ENCODE measurements at places on chromosomes 4 and X. TPM values are rescaled to one million over a fixed set of nuclear protein-coding genes. Genes with fewer than 3 reads are reported as not detected.
A peak's percentile ranks its signal among the peaks of the same experiment; 100 is the strongest.

ADAMTS3 gene
- 2.2 TPM for polyA plus RNA-seq

DNA sequence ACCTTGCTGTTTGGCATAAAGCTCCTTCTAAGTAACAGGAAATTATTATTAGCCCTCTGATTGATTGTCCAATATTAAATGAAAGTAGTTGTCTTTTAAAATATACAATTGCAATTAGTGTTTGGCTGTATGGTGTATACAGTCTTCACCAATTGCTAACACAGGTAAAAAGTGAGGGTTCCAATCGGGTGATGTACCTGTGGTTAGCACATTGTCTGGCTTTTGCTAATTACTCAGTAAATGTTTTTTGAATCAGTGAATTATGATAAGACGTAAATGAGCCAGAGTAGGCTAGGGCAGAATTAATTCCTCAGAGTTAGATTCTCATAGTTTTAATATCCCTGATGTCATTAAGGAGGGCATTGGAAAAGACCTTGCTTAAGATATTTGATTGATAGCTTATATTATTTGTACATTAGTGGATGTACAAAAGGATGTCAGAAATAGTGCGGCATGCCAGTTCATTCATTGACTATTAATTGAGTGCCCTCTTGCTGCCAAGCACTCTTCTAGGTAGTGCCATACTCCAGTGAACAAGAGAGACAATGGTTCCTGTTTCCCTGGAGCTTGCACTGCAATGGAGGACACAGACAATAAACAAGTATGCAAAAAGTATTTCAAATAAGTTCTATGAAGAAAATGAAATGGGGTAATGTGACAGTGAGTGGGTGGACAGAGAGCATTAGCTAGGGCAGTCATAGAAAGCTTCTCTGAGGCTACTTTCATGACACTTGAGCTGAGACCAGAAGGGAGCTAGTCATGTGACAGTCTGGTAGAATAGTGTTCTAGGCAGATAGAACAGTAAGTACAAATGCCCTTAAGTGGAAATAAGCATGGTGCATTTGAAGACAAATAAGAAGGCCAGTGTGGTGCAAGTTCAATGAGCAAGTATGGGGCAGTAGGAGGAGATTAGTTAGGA, 205.9 kb upstream of the CASK start:
- no peak overlapping the region for H3K4me3 ChIP-seq
- no peaks in the 10 kb centered on the region for H3K4me1 ChIP-seq
- no peaks in the 10 kb centered on the region for H3K36me3 ChIP-seq
- no peaks in the 10 kb centered on the region for H3K27me3 ChIP-seq
- DNase-seq, result no peak

DNA sequence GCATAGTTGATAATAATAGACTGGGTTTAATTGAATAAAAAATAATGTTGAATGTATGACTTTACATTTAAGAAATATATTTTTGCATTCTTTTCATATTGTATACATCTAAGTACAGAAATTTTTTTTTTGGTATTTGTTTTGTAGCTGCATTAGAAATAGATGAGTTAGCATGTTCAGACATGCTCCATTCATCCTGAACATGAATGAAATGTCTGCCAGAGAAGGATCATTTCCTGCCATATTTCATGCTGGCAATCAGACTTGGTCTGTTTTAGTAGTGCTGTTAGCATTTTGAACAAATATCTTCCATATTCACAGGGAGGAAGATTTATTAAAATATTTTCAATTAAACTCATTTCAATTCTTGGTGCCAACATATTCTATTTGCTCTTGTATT, 98.9 kb downstream of the FRMPD4 start:
- H3K27ac ChIP-seq, result no peak overlapping the region
- H3K36me3 ChIP-seq, result no peaks in the 10 kb centered on the region
- H3K27me3 ChIP-seq, result no peaks in the 10 kb centered on the region
- no peaks in the 10 kb centered on the region for H3K4me1 ChIP-seq
- no peak overlapping the region for H3K4me3 ChIP-seq
- no peak for DNase-seq

TMEM175 gene
- polyA plus RNA-seq, result 28.4 TPM

DNA sequence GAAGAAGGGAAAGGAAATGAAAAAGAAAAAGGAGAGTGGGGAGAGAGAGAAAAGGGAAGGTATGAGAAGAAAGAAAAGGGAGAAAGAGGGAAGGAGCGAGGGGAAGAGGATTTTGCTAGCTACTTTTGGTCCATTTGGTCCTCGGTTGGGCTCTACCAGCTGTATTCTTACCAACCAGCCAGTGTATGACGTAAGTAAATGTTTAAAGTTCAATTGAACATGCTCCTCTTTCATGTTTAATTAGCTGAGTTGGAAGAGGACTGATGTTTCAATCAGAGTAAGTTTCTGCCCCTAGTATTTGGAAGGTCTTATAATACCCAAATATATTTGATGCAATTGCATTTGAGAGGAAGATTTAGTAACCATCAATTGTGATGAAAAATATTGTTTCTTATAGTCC, 424.0 kb upstream of the CXorf51B start:
- no peak overlapping the region for H3K4me3 ChIP-seq
- no peak overlapping the region for H3K27ac ChIP-seq
- no peaks in the 10 kb centered on the region for H3K36me3 ChIP-seq
- no peaks in the 10 kb centered on the region for H3K4me1 ChIP-seq

GRCh38 chrX:20442597-20442996, 175.9 kb upstream of the RPS6KA3 start:
- peak; percentile 74 for DNase-seq
- H3K4me3 ChIP-seq, result no peak overlapping the region
- peaks cover 12% of the 10 kb centered on the region for H3K4me1 ChIP-seq
- H3K36me3 ChIP-seq, result no peaks in the 10 kb centered on the region
- H3K27me3 ChIP-seq, result no peaks in the 10 kb centered on the region

DNA sequence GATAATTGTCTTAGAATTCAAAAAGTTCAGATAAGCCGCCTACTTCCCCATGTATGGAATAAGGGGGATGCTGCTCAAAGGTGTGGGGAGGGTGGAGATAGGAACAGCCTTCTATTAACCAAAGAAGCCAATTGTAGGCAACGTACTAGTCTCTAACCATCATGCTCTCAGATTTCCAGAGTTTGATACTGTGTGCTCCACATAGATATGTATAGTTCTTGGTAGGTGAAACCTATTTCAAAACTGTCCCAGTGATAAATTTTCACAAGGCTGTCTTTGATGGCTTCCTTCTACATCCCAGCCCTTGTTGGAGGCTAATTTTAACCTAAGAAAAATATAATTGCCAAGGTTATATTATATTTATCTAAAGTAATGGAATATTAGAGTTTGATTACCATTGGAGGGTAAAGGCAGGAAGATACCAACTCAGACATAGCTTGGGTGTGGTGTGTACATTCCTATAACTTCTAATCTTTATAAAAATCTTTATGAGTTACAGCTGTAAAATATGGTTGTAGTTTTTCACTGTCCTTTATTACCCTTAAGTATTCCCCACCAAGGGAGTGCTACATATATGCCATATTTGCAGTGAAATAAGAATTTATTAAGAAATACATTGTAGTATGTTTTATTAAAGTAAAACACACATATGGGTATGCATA, 87.7 kb downstream of the SLC4A4 start:
- no peaks in the 10 kb centered on the region for H3K4me1 ChIP-seq
- no peak for DNase-seq
- H3K36me3 ChIP-seq, result no peaks in the 10 kb centered on the region
- no peaks in the 10 kb centered on the region for H3K27me3 ChIP-seq

ADGRG4 gene
- polyA plus RNA-seq, result 7.9 TPM

HPSE gene
- 2.3 TPM for polyA plus RNA-seq

FAM114A1 gene
- 36.9 TPM for polyA plus RNA-seq

GRCh38 chr4:103720661-103721060, 876 bp upstream of the TACR3 start:
- no peak for DNase-seq
- no peaks in the 10 kb centered on the region for H3K36me3 ChIP-seq
- H3K27ac ChIP-seq, result no peak overlapping the region
- no peak overlapping the region for H3K4me3 ChIP-seq
- peaks cover 15% of the 10 kb centered on the region for H3K27me3 ChIP-seq

SFRP2 gene
- 3.5 TPM for polyA plus RNA-seq

VCX3B gene
- not detected for polyA plus RNA-seq

DSPP gene
- polyA plus RNA-seq, result 0.01 TPM

- H3K4me1 ChIP-seq, result peaks cover 19% of the 10 kb centered on the region
- peak; percentile 46 for DNase-seq
- no peak overlapping the region for H3K4me3 ChIP-seq
- no peak overlapping the region for H3K27ac ChIP-seq
- H3K27me3 ChIP-seq, result no peaks in the 10 kb centered on the region
- H3K36me3 ChIP-seq, result no peaks in the 10 kb centered on the region
Observed at GRCh38 chrX:30957753-30958152, 68.7 kb upstream of the TAB3 start.

GRCh38 chr4:72770708-72771107, 201.7 kb upstream of the ADAMTS3 start:
- H3K27me3 ChIP-seq, result no peaks in the 10 kb centered on the region
- no peaks in the 10 kb centered on the region for H3K4me1 ChIP-seq
- H3K4me3 ChIP-seq, result no peak overlapping the region
- H3K36me3 ChIP-seq, result no peaks in the 10 kb centered on the region
- H3K27ac ChIP-seq, result no peak overlapping the region

DNA sequence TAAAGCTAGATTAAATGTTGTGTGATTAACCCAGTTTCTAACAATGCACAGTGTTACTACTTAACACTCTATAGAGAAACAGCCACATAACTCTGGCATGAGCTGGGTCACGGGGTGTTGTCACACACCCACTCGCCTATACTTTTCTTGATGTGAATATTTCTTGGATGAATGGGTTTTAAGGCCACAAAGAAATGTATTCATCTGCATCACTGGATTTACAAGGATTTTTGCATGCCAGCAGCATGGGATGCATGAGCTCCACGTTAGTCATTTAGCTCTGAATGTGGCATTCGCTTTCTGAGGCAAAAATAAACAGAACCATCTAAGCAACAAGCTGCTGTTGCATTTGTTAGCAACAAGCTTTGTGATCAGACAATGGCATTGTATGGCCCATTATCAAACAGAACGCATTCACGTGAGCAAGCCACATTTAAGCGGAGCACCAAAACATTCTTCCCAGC, 89.7 kb downstream of the LRP2BP start:
- H3K27me3 ChIP-seq, result no peaks in the 10 kb centered on the region
- peaks cover 13% of the 10 kb centered on the region for H3K36me3 ChIP-seq
- H3K4me1 ChIP-seq, result peaks cover 7% of the 10 kb centered on the region
- H3K27ac ChIP-seq, result no peak overlapping the region

ZDHHC15 gene
- 1.5 TPM for polyA plus RNA-seq

LARP7 gene
- 60.7 TPM for polyA plus RNA-seq

GRCh38 chr4:5096261-5096660, 45.0 kb downstream of the STK32B start:
- no peaks in the 10 kb centered on the region for H3K4me1 ChIP-seq
- no peak overlapping the region for H3K4me3 ChIP-seq
- H3K27ac ChIP-seq, result no peak overlapping the region
- DNase-seq, result no peak
- no peaks in the 10 kb centered on the region for H3K27me3 ChIP-seq

DNA sequence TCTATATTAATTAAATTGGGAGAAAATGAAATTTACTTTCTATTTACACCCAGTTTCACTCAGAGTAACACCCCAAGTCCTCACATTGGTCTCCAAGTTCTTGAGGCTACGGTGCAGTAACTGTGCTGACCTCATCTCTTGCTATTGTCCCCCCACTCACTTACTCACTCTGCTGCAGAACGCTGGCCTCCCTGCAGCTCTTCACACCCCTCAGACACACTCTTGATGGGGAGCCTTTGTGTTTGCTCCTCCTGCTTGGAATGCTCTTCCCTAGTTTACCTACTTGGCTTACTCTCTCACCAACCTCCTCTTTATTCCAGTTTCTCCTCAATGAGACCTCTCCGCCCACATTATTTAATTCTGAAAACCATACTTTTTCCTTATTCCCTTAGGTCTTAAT, 22.2 kb upstream of the SPARCL1 start:
- no peaks in the 10 kb centered on the region for H3K27me3 ChIP-seq
- no peaks in the 10 kb centered on the region for H3K4me1 ChIP-seq
- H3K4me3 ChIP-seq, result no peak overlapping the region
- H3K27ac ChIP-seq, result no peak overlapping the region
- H3K36me3 ChIP-seq, result no peaks in the 10 kb centered on the region

DNA sequence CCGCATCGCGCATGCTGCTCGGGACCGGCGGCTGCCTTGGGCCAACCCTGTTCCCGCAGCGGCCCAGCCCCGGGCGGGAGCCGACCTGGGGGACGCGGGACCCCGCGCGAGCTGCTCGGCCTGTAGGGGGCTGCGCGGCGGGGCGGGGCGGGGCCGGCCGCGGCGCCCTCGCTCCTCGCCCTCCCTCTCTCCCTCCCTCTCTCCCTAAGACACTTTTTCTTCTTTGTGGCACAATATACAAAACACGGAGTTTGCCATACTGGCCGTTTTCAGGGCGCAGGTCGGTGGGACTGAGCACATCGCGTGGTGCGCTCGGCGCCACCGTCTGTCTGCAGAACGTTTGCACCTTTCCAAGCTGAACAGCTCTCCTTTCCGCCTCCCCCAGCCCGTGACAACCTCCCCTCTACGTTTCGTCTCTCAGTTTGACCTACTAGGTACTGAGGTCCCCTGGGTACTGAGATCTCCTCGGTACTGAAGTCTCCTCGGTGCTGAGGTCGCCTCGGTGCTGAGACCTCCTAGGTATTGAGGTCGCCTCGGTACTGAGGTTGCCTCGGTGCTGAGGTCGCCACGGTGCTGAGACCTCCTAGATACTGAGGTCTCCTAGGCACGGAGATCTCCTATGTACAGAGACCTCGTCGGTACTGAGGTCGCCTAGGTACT, 261.1 kb upstream of the PLCXD1 start:
- H3K27me3 ChIP-seq, result no peaks in the 10 kb centered on the region
- no peak overlapping the region for H3K27ac ChIP-seq
- no peak for DNase-seq
- no peaks in the 10 kb centered on the region for H3K4me1 ChIP-seq
- H3K4me3 ChIP-seq, result no peak overlapping the region

SCARB2 gene
- polyA plus RNA-seq, result 217 TPM

- peak; percentile 13 for DNase-seq
- H3K27ac ChIP-seq, result no peak overlapping the region
- H3K36me3 ChIP-seq, result no peaks in the 10 kb centered on the region
- no peak overlapping the region for H3K4me3 ChIP-seq
- H3K4me1 ChIP-seq, result no peaks in the 10 kb centered on the region
Observed at GRCh38 chrX:34638116-34638515, 19.0 kb downstream of the TMEM47 start.

DNA sequence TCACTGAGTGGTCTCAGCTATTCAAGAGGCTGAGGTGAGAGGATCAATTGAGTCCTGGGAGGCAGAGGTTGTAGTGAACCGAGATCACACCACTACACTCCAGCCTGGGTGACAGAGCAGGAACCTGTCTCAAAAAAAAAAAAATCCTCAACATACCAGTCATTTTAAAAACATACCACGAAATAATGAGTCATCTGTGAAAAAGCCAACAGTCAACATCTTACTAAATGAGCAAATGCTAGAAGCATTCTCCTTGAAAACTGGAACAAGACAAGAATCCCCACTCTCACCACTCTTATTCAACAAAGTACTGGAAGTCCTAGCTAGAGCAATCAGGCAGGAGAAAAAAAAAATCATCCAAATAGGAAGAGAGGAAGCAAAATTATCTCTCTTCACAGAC, 104.0 kb upstream of the ARHGEF9 start:
- H3K4me3 ChIP-seq, result no peak overlapping the region
- no peak overlapping the region for H3K27ac ChIP-seq
- no peak for DNase-seq
- no peaks in the 10 kb centered on the region for H3K27me3 ChIP-seq

Data from large intestine (tissue), 12 donors.